ENCODE measurements at places on chromosomes 11 and 22.

DNA sequence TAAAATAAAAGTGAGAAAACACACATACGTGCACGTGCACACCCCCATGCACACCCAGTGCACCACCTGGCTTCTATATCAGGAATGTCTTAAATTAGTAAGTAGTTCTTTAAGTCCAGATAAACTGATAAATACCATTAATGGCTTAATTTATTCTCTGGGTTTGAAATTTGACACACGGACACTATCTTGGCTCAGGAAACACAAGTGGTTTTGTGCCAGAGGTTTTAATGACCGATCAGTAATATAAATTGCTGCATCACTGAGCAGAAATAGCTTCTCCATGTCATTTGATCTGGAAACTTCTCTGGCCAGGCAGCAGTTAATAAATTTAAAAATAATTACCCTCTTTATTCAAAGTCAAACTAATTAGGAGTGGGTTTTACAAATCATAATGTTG is 101.5 kb upstream of the NNMT start:
- DNase-seq: no peak

DNA sequence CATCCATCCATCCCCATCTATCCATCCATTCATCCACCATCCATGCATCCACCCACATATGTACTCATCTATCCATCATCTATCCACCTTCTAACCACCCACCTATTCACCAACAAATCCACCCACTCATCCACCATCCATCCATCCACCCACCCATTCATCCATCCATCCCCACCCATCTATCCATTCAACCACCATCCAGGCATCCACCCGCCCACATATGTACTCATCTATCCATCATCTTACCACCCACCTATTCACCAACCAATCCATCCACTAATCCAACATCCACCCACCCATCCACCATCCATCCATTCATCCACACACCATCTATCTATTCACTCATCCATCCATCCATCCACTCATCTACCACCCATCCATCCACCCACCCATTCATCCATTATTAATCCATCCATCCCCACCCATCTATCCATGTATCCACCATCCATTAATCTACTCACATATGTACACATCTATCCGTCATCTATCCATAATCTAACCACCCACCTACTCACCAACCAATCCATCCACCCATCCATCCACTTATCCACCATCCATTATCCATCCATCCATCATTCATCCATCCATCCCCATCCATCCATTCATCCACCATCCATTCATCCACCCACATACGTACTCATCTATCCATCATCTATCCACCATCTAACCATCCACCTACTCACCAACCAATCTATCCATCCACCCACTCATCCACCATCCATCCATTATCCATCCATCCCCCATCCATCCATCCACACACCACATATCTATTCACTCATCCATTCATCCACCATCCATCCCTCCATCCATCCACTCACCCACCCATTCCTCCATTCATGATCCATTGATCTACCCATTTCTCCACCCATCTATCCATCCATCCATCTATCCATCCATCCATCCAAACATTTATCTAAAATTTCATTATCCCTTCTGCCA is 940.0 kb downstream of the BRD1 start:
- DNase-seq: no peak

GRCh38 chr11:66218036-66218435 is 50.4 kb upstream of the RAB1B start:
- DNase-seq: no peak

DNA sequence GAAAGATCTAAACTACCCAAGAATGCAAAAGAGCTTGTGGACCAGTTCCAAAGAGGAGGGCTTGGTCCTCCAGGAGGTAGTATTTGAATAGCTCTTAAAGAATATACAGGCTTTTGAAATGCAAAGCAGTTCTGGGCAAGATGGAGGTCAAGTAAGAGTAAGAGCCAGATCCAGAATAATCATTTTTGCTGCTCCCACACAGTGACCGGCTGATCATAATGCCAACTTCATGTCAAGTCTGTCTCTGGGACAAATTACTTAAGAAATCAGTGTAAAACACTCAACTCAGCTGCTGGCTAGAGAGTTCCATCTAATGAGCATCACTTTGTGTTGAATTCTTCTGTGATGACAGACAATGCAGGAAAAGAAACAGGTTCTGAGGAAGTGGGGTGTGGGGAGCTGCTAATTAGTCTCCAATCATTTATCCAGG is 250.9 kb upstream of the NARS2 start:
- no peak for DNase-seq

DNA sequence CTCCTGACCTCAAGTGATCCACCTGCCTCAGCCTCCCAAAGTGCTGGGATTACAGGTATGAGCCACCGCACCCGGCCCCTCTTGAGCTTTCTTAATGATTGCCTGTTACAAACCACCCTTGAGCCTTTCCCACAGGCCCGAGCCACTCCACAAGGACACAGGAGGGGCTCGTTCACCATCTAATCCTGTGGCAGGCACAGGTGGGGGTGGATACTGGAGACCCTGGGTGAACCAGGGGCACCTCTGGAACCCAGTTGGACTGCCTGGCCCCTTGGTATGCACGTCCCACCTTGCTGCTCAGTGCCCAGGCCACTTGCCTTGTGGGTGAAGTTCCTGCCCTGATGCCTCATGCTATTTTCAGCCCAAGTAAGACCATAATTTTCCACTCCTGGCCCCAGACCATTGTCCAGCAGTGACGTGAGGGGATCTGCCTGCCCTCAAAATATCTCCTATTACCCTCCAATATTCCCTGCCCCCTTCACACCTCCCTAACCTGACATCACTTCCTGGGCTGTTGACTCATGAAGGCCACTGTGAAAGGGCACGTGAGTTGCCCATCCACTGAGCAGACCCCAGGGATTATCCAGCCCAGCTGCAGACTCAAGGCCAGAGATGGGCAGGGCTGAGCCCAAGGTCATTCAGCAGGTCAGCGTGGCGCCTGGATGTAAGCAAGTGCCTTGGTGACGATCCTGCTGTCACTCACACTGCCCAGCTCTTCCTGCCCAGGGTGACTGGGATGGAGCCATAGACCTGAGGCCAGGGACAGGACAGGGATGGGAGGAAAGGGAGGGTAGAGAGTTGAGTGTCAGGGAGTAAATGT is 19.6 kb downstream of the P2RY2 start:
- DNase-seq: no peak

GRCh38 chr22:41280065-41280464 is 5.9 kb downstream of the RANGAP1 start:
- DNase-seq: no peak

DNA sequence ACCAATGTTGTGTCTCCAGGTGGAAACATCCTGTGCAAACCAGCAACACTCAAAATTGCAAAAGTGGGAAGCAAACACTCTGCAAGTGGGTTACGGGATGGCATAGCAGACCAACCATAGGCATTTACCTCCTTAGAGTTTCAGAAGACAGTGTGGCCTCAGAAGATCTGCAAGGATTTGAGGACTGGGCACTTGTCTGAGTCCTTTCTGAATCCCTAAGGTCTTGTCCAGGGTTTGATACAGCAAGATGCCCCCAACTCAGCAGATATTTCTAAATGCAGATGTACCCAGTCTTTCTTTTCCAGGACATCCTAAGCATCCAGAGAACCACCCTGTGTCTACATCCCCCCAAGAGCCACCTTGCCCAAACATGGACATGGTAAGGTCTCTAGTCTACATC is 51.7 kb upstream of the SHANK2 start:
- no peak for DNase-seq

- no peak for DNase-seq
Measured at GRCh38 chr11:117375960-117376359, 48.3 kb downstream of the CEP164 start.

DNA sequence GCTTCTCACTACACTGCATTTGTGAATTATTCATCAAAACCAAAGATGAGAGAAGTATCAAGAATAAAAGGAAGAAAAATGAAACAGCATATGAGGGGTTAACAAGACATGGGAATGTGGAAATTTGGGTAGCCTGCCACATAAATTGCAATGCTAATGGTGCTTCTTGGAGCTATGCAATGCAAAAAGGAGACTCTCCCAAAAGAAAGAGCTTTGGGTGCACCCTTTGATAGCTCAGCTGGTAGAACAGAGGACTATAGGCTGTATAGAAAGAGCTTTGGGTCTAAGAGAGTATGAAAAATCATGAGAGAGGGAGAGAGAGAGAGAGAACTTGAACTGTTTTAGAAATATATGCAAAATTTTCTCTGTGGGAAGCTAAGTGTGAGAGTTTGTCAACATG is 26.3 kb downstream of the SPA17 start:
- DNase-seq: no peak

- DNase-seq: no peak
Measured at GRCh38 chr11:34143048-34143447, 37.6 kb downstream of the NAT10 start.

DNA sequence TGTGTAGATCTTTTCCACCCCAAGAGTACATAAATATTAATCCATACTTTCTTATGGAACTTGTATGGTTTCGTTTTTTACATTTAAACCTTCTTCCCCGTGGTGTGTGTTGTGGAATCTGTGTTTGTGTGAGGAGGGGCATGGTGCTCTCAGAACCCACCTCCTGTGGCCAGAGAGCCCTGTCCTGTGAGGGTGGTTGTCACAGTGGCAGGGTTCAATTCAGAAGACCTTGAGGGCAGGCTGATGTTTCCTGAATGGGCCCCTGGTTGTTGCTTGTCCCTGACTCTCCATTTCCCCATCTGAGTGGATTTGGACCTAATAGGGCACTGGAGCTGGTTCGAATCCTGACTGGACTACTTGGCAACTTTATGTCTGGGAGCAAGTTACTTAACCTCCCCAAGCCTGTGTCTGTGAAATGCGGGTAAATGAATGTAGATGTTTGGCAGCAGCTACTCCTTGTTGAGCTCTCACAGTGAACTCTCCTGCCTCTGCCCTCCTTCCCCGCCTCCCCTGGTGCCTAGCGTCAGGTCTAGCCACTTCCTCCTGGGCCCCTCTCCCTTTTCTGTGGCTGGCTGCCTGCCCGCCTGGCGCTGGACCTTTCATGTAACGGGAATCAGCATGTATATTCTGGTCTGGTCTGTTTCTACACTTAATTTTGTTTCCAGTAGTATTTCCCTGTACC is 7.3 kb downstream of the NEAT1 start:
- DNase-seq: no peak

- DNase-seq: no peak
Measured at GRCh38 chr22:37581504-37581903, 1.6 kb upstream of the LGALS2 start.

GRCh38 chr22:19514831-19515565 is 9.2 kb downstream of the CLDN5 start:
- DNase-seq: no peak

DNA sequence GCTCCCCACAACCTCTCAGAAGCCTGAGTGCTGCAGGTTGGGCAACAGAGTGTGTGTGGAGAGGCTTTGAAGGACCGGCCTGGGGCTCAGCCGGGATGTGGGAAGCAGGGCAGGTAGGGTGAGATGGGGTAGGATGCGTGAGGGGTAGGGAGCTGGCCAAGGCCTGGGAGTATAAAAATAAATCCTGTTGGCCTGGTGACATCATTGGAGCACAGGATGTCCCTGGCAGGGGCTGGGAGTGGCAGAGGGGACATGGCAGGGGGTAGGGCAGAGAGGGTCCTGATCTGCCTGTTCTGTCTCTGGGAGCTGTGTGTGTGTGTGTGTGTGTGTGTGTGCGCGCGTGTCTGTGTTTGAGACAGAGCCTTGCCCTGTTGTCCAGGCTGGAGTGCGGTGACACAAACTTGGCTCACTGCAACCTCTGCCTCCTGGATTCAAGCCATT is 28.6 kb downstream of the TEF start:
- no peak for DNase-seq

DNA sequence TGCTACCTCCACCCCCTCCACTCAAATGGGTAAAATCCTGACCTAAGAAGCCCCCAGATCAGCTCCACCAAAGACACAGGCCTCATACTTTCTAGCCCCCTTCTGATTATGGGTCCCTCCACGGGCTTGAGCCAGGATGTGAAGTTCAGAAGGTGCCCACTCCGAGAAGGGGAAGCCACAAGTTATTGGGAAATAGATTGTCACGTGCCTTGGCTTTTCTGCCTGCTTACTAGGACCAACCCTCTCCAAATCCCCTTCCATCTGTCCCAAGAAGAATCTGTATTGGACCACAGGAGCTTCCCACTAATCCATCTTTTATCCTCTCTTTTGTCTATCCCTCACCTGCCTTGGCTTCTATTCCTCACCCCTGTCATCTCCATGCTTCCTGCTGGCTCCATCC is 3.0 kb upstream of the NRGN start:
- DNase-seq: no peak

GRCh38 chr22:22124374-22124773 is 120.2 kb upstream of the VPREB1 start:
- no peak for DNase-seq

- peak; percentile 91 for DNase-seq
Measured at GRCh38 chr11:19441752-19442553, 201.2 kb upstream of the E2F8 start.

DNA sequence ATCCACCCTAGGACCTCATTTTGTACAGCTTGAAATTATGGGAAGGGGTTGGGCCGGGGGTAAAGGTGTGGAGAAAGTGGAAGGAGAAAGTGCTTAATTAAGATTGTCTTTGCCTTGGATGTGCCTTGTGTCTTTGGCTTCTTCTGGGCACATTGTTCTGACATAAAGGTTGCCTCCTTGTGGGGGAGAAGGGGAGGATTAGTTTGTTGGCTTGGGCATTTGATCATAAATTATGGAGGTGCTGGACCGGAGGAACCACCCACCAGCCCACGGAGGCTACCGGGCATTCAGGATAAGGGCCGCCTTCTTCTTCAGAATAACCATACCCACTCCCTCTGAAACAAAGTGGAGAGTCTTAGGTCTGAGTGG is 1.3 kb downstream of the PAFAH1B2 start:
- DNase-seq: no peak

GRCh38 chr11:118349475-118349874 is 5.3 kb downstream of the CD3G start:
- no peak for DNase-seq

GRCh38 chr11:34680206-34680605 is 59.3 kb downstream of the EHF start:
- DNase-seq: peak; percentile 39

DNA sequence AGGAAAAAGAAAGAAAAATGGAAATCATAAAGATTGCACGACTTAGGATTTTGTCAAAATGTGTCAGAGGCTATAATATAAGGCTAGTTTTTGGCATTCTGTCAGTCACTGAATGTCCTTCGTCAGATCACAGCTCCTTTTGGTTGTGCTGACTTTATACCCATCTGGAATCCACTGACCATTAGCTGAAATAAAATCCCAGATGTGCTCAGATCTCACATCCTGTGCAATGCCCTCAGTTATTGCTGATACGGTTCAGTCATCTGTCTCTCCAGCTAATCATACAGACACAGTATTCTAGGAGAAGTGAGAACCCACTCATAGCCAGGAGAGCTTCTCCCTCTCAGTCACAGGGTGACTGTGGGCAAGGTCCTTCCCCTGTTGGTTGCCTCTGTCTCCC is 11.5 kb downstream of the CD44 start:
- DNase-seq: no peak

GRCh38 chr22:48863965-48864528 is 963.6 kb downstream of the BRD1 start:
- DNase-seq: no peak

GRCh38 chr22:21068681-21069276 is 23.0 kb downstream of the LRRC74B start:
- DNase-seq: no peak

- DNase-seq: no peak
Measured at GRCh38 chr22:38258895-38259294, 13.9 kb downstream of the TMEM184B start.

All from kidney epithelial cell (primary cell).